Type B pancreatic cell (in vitro differentiated cells): ENCODE measurements at places on chromosomes 2 and 18.

DNA sequence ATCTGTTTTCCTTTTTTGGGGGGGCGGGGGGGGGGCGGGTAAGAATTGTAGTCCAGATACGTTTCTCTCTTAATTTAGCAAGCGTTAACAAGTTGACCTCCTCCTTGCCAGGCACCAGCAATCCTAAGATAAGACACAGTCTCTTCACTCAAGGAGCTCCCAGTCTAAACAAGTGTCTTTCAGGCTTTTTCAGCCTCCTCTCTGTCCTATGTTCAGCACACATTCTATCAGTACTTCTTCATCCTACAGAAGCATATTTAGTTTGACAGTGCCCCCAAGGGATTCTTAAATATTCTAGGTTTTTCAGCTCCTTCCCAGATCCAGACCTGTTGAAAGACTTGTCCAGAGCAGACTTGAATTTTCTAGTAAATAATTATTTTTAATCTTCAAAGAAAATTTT is 2.7 kb downstream of the PPP1CB start:
- H3K36me3 ChIP-seq, result peaks cover 3% of the 10 kb centered on the region
- H3K4me1 ChIP-seq, result peaks cover 42% of the 10 kb centered on the region
- DNase-seq, result no peak
- H3K27ac ChIP-seq, result peak overlapping the region; percentile 46

GRCh38 chr2:99184811-99185210 is 3.8 kb downstream of the MRPL30 start:
- no peak overlapping the region for H3K27ac ChIP-seq
- H3K36me3 ChIP-seq, result peaks cover 14% of the 10 kb centered on the region
- H3K4me1 ChIP-seq, result peaks cover 28% of the 10 kb centered on the region

DNA sequence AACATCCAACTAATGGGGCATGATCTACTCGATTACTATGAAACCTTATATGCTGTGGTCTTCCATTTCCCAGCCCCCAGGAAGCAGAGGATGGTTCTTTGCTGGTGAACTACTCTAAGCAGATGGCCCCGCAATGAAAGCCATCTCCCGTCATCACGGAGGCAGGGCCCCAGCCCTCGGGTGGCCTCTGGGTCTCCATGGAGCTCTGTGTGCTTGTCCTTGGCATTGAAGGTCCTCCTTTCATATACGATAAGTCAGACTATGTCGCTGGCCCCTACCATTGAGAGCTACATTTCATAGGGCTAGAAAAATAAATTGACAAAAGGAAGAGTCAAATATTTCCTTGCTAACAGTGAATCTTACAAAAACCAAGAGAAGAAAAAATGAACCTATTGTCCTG is 416.8 kb downstream of the CMPK2 start:
- no peaks in the 10 kb centered on the region for H3K27me3 ChIP-seq
- peaks cover 16% of the 10 kb centered on the region for H3K4me1 ChIP-seq
- H3K4me3 ChIP-seq, result no peak overlapping the region
- no peaks in the 10 kb centered on the region for H3K36me3 ChIP-seq
- no peak overlapping the region for H3K27ac ChIP-seq

GRCh38 chr2:181281206-181281832 is 175.9 kb upstream of the ITGA4 start:
- H3K4me3 ChIP-seq, result no peak overlapping the region
- H3K36me3 ChIP-seq, result no peaks in the 10 kb centered on the region
- no peak for DNase-seq
- H3K4me1 ChIP-seq, result peaks cover 6% of the 10 kb centered on the region
